ENCODE measurements at places on chromosomes 12 and 14.

DNA sequence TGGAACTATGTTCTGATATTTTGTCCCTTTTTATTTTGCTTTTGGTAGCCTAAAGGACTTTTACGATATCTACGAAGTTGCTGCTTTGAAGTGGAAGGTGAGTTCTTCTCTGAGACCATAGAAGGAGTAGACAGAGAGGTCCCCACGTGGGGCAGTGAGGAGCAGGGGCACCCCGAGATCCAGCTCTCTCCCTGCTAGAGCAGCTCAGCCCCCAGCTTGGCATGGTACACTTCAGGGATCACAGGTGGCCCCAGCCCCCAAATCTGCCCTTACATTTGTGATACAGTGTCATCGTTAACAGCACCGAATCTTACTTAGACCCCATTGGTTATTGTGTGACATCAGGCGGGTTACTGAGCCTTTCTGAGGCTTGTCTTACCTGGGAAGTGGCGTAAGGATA is 56.8 kb downstream of the SLC8B1 start:
- H3K4me3 ChIP-seq = no peak overlapping the region
- no peaks in the 10 kb centered on the region for H3K4me1 ChIP-seq
- DNase-seq = no peak
- no peaks in the 10 kb centered on the region for H3K27me3 ChIP-seq
- no peaks in the 10 kb centered on the region for H3K36me3 ChIP-seq

GRCh38 chr12:119019166-119019565 is 37.8 kb downstream of the SRRM4 start:
- no peaks in the 10 kb centered on the region for H3K27me3 ChIP-seq
- H3K4me3 ChIP-seq = no peak overlapping the region
- no peaks in the 10 kb centered on the region for H3K4me1 ChIP-seq

DNA sequence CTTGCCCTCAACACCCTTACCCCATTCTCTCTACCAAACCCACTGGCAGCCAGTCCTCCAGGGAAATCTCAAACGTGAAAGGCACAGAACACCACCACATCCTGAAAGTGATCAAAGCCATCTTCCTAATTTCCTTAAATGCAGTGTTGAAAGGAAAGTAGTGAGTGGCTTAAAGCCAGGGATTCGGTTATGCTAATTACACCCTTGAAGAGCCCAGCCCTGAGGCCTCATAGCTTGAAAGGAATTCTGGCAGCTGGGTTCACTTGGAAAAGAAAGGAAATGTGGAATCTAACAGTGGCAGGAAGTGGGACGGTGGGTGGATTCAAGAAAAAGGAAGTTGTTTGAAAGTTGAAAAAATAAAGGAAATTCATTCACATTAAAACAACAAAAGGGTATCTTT is 73.0 kb upstream of the FICD start:
- no peak overlapping the region for H3K4me3 ChIP-seq
- no peaks in the 10 kb centered on the region for H3K4me1 ChIP-seq
- H3K27ac ChIP-seq = no peak overlapping the region
- H3K36me3 ChIP-seq = no peaks in the 10 kb centered on the region
- H3K27me3 ChIP-seq = no peaks in the 10 kb centered on the region

DNA sequence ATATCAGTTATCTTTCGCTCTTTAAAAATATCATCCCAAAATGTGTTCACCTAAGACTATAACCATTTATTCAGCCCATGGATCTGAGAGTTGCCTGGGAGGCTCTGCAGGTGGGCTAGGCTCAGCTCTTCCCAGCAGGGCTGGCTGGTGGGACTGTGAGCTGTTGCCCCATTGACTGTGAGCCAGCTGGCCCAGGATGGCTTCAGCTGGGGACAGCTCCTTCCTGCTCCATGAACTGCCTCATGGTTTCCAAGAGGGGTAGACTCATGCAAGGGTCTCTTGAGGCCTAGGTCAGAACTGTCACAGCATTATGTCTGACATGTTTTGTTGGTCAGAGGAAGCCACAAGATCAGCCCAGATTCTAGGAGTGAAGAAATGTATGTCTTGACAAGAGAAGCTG is 114.1 kb upstream of the E2F7 start:
- no peaks in the 10 kb centered on the region for H3K27me3 ChIP-seq
- no peaks in the 10 kb centered on the region for H3K36me3 ChIP-seq
- no peak overlapping the region for H3K4me3 ChIP-seq
- DNase-seq = no peak

GRCh38 chr12:58588770-58589169 is 331.5 kb downstream of the LRIG3 start:
- H3K4me1 ChIP-seq = no peaks in the 10 kb centered on the region
- no peak overlapping the region for H3K27ac ChIP-seq
- H3K36me3 ChIP-seq = no peaks in the 10 kb centered on the region
- DNase-seq = no peak

DNA sequence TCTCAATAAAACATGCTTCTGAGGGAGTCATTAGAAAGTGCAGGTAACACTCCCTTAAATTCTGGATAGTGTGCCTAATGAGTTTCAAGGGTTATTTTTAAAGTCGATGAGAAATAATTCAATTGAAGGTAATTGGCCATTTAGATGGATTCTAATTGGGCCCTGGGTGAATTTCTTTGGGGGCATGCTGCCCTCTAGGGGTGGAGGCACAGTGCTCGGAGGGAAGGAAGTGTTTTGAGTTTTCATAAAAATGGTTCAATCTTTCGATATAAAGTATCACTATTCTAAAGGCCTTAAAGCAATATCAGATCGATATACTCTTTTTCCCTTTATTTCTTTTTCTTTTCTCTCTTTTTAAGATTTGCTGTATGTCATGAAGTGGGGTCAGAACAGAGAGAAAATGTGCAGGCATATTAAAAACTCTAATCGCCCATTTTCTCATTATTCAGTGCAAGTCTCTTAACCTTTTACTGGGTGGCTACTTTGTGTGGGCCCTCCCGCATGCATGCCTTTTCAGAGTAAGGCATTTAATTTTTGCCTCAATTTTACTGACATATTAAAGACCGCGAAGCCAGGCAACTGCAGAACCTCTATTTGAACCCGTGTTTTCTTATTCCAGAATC is 25.5 kb downstream of the NKX2-8 start:
- DNase-seq = no peak
- no peak overlapping the region for H3K4me3 ChIP-seq
- H3K4me1 ChIP-seq = no peaks in the 10 kb centered on the region
- no peak overlapping the region for H3K27ac ChIP-seq
- H3K27me3 ChIP-seq = no peaks in the 10 kb centered on the region
- no peaks in the 10 kb centered on the region for H3K36me3 ChIP-seq

GRCh38 chr12:87679251-87679650 is 349.9 kb downstream of the C12orf50 start:
- H3K36me3 ChIP-seq = no peaks in the 10 kb centered on the region
- no peaks in the 10 kb centered on the region for H3K4me1 ChIP-seq
- no peak overlapping the region for H3K27ac ChIP-seq

DNA sequence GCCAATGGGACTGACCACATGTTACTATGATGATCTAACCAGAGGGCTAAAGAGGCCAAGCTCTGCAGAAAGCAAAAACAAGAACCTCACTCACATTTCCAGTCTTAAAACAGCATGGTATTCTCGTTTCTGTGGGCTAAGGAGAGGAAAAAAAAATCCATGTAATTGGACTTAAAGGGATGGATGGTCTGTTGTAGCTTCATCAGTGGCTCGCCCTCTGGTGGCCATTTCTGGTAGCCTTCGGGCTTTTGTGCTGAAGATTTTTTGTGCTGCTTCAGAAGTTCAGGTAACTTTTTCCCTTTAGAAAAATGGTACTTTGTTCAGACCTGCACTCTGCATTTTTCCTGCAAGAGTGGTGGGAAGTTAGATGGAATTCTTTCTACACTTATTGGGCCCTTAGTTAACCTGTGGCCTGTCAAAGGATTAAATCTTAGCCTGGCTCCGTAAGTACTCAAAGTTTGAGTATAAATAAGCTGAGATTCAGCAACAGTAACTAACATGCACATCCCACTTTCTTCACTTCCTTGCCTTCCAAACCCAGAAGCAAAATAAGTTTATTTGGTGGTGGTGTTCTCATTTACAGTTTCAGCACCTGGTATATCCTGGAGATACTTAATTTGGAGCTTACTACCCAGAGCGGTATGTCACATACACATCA is 22.3 kb downstream of the DCAF4 start:
- H3K27me3 ChIP-seq = no peaks in the 10 kb centered on the region
- H3K27ac ChIP-seq = no peak overlapping the region
- H3K4me1 ChIP-seq = no peaks in the 10 kb centered on the region
- DNase-seq = peak; percentile 24
- H3K36me3 ChIP-seq = no peaks in the 10 kb centered on the region

DNA sequence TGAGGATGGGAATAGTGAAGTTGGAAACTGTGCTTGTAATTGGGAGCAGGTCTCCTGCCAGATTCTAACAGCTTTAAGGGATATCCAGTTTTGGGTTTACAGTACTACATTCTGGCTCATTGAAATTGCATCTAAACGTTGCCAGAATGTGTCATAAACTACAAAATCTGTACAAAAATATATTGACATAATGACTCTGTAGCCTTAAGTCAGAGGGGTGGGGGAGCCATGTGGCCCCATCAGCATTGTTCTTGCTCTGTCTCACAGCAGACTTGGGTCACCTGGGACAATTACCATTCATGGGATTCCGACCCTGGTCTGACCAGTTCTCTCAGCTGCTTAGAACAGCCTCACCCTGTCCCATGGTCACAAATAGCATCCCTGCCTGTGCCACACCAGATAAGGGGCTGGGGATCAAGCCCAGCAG is 43.3 kb upstream of the MED13L start:
- H3K27me3 ChIP-seq = no peaks in the 10 kb centered on the region
- peaks cover 38% of the 10 kb centered on the region for H3K4me1 ChIP-seq
- DNase-seq = no peak
- no peak overlapping the region for H3K27ac ChIP-seq
- no peaks in the 10 kb centered on the region for H3K36me3 ChIP-seq

DNA sequence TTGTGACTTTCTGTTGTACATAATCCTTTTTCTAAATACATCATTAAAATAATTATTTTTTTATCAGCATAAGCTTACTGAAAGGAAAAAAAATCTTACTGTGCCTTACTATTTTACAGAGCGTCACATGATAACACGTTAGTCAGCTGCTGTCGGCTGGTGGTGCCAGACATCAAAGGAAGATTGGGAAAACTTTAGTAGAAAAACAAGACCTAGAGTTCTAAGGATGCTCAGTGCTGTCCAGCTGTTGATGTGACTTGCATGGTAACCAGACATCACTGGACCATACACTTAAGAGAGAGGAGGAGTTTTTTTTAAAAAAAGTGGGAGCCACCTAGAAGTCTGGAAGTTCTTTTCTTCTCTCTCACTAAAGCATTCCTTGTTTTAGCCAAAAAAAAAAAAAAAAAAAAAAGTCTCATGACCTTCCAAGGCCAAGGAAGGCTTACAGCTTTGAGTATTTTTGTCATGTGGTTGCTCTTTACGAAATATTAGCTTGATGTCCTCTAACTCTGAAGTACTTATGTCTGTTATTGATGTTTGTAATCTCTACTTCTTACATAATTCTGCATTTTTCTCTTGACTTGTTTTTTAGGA is 4.5 kb downstream of the RASSF8 start:
- DNase-seq = no peak
- H3K4me3 ChIP-seq = no peak overlapping the region
- H3K27ac ChIP-seq = no peak overlapping the region
- H3K27me3 ChIP-seq = no peaks in the 10 kb centered on the region

DNA sequence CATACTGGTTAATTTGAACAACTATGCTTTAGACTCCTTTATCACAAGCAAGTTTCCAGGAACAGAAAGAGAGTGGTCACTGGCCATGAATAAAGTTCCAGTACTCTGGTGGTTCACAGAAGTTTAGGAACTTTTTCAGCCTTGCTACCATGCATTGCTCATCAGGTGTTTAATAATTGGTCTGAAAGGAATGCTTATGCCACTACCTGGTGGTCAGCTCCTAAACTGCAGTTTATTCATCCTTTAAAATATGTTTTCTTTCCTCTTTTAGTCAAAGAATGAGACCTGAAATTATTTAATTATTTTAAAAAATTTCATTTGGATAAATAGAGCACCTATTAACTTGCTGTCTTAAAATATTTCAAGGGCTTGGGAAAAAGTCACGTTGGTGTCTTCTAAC is 260.1 kb upstream of the OR4E1 start:
- no peaks in the 10 kb centered on the region for H3K36me3 ChIP-seq
- H3K27me3 ChIP-seq = no peaks in the 10 kb centered on the region
- H3K4me3 ChIP-seq = no peak overlapping the region
- DNase-seq = no peak
- no peak overlapping the region for H3K27ac ChIP-seq
- no peaks in the 10 kb centered on the region for H3K4me1 ChIP-seq

- H3K27ac ChIP-seq = no peak overlapping the region
- no peak for DNase-seq
- H3K4me1 ChIP-seq = peaks cover 4% of the 10 kb centered on the region
These were observed 122.0 kb downstream of the AKAP6 start for GRCh38 chr14:32450919-32451675.

- DNase-seq = no peak
- H3K4me1 ChIP-seq = peaks cover 25% of the 10 kb centered on the region
- H3K27me3 ChIP-seq = no peaks in the 10 kb centered on the region
- no peaks in the 10 kb centered on the region for H3K36me3 ChIP-seq
- peak overlapping the region; percentile 82 for H3K27ac ChIP-seq
- peak overlapping the region; percentile 91 for H3K4me3 ChIP-seq
These were observed 352 bp downstream of the PLXNC1 start for GRCh38 chr12:94148739-94149118.

DNA sequence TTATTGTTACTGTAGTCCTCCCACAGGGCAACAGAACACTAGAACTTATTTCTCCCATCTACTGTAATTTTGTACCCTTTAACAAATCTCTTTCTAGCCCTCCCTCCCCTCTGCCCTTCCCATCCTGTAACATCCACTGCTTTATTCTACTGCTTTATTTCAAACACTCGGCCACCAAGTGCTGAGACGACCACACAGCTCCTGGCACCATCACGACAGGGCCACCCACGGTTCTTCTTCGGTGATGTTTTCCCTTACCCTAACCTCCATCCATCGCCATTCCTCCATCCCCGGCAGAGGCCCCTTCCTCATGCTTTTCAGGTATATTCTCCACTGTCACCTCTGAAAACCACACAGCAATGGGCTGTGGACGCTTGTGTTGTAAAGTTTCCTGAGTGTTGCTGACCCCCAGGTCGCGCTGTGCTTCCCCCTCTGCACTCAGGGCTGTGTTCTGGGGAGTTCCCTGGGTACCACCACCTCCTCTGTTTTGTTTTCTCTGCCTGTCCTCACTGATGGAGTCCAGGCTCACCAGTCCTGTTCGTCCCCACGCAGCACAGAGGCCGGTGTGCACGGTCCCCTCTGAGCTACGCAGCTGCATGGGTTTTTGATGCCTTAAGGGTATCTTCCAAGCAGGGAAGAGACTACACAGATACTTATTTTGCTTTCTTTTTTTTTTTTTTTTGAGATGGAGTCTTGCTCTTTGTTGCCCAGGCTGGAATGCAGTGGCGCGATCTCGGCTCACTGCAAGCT is 207.2 kb upstream of the TMEM132C start:
- no peaks in the 10 kb centered on the region for H3K36me3 ChIP-seq
- no peak overlapping the region for H3K27ac ChIP-seq
- DNase-seq = no peak
- H3K4me1 ChIP-seq = no peaks in the 10 kb centered on the region

DNA sequence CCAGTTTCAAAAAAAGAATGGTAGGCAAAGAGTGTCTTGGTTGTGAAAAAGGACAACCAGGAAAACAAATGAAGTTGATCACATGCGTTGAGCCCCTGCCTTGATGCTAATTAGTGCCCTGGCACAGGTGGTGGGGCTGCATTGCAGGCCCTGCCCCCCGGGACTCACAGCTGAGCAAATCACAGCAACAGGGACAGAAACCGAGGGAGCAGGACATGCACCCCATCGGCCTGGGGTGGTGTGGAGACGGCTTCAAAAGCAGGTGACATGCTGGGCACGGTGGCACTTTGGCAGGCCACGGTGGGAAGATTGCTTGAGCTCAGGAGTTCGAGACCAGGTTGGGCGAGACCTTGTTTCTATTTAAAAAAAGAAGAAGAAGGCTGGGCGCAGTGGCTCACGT is 1.1 kb upstream of the PAPLN start:
- no peak overlapping the region for H3K4me3 ChIP-seq
- no peaks in the 10 kb centered on the region for H3K4me1 ChIP-seq
- DNase-seq = no peak
- H3K27ac ChIP-seq = no peak overlapping the region
- H3K27me3 ChIP-seq = peaks cover 11% of the 10 kb centered on the region

All from MM.1S (cell line).